NCI-H1436 treated with DMSO at 0.1 percent for 48 hours (cell line): ENCODE measurements at places on chromosomes 12 and 14.

DNA sequence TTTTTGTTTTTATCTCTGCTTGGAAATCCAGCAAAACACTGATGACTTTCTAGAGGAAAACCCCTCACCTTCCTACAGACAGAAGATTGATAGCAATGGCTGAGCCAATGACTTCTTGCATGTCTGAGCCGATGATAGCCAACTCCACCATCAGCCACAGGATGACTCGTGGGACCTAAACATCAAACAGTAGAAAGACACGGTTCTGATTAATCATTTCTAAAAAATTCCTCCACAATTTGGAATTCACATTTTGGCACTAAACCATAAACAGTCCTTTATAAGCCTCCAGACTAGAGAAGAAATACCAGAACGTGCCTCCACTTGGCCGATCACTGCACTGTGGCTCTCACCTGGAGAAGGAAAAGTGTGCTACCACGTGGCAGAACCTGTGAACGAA is 25.9 kb downstream of the SLC11A2 start:
- no peak for DNase-seq

DNA sequence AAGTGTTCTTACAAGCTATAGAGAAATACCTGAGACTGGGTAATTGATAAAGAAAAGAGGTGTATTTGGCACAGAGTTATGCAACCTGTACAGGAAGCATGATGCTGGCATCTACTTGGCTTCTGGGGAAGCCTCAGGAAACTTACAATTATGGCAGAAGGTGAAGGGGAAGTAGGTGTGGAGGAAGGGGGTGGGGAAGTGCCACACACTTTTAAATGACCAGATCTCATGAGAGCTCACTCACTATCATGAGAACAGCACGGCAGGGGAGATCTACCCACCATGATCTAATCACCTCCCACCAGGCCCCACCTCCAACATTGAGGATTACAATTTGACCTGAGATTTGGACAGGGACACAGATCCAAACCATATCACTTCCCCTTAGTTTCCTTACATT is 32.8 kb downstream of the TSHR start:
- no peak for DNase-seq

DNA sequence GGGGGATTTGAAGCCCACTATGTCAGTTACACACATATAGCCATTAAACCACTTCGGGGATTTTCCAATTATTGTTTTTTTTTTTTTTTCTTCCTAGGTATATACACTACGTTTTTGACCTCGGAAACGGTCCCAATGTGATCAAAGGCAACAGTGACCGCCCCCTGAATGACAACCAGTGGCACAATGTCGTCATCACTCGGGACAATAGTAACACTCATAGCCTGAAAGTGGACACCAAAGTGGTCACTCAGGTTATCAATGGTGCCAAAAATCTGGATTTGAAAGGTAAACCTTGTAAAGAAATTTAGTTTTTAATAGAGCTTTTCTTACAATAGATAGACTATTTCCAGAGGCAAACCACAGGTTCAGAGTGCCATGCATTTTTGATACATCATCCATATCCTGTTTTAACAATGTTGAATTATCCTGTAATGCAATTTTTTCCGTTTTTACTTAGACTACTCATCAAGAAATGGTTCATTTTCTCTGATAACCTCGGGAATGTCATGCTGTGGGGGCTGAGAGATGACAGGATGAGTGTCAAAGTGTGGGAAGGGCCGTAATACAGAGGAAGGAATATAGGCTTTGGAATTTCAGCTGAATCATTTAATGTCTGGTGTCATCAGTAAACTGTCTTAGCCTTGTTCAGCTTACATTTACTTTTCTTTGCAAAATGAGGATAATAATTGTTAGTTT is 797.1 kb downstream of the NRXN3 start:
- DNase-seq = no peak

DNA sequence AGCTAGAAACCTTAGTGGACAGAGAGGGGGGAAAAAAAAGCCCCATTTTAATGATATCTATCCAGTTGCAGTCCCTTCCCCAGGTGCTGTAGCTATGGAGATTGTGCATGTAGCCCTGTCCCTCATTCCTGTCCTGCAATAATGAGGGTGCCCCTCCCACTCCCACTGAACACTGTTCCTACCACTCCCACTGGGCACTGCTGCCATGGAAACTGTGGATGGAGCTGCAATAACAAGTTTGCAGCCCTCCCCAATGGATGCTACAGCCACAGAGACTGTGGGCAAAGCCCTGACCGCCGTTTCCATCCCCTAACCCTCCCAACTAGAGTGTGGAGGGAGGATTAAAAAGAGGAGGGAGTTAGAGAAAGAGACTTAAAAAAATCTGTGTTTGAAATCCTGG is 238.3 kb downstream of the FUT8 start:
- DNase-seq = no peak

- DNase-seq = no peak
These were observed 448.2 kb upstream of the TBX3 start for GRCh38 chr12:115132145-115132544.

GRCh38 chr14:47637753-47638152 is 37.7 kb downstream of the MDGA2 start:
- no peak for DNase-seq

DNA sequence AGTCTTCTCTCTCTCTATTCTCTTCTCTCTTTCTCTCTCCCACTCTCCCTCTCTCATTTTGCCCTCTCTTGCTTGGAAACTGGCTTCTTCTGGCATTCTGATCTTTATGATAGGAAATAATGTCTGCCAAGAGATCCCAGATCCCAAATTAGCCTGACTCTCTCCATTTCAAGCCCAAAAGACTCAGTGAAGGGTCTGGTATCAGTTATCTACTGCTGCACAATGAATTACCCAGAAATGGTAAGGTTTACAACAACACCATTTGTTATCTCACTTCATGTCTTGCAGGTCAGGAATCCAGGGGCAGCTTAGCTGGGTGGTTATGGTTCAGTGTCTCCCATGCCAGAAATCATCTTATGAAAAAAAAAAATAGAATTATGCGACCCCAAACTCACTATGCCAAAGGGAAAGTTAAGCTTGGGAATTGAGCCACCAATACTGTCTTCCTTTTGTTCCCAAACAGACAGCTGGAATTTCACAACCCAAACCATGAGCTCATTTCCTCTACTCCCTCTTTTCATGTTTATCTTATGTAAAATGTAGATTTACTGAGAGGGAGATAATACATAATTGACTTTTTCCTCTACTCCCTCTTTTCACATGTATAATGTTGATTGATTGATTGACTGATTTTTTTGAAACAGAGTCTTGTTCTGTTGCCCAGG is 67.8 kb upstream of the FICD start:
- no peak for DNase-seq

GRCh38 chr12:92432724-92433441 is 269.9 kb upstream of the PLEKHG7 start:
- no peak for DNase-seq

DNA sequence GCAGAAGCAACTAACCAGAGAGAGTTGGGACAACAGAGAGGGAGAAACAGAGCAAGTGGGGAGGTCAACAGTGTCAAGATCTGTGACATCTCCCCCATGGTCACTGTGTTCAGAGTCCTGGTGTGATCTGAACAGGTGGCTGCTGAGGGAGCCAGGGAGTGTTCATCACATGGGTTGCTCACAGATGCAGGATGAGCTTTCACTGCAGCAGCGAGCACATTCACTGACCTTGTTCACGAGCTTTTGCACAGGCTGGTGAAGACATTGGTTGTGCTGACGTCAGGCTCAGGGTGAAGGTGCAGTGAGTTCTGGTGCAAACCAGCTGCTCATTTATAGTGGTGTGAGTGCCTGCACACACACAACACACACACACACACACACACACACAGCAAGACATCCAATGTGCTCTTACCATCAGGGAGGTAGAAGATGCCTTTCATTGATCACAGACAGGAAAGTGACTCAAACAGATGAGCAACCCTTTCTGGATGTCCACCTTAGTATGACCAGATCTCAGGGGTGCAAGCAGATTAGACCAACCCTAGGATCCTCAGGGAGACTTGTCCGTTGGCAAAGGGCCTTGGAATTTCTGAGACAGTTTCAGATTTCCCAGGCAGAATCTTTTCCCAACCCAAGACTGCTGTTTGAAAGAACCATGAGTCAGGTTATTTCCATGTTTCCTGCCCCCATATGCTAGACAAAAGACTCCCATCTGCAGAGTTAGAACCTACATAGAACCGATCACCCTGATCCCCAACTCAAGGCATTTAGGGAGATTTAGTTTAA is 44.3 kb upstream of the OR10AD1 start:
- DNase-seq = no peak

DNA sequence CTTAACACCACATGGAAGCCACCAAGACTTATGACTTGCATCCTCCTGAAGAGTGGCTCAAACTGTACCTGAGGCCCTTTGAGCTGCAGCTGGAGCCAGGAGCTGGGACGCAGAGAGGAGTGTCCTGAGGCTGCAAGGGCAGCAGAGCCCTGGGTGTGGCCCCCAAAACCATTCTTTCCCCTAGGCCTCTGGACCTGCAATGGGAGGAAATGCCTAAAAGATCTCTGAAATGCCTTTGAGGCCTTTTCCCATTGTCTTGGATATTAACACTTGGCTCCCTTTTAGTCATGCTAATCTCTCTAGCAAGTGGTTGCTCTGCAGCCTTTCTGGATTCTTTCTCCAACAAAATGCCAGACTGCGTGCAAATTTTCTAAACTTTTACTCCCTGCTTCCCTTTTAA is 156.1 kb downstream of the SLC38A4 start:
- no peak for DNase-seq

DNA sequence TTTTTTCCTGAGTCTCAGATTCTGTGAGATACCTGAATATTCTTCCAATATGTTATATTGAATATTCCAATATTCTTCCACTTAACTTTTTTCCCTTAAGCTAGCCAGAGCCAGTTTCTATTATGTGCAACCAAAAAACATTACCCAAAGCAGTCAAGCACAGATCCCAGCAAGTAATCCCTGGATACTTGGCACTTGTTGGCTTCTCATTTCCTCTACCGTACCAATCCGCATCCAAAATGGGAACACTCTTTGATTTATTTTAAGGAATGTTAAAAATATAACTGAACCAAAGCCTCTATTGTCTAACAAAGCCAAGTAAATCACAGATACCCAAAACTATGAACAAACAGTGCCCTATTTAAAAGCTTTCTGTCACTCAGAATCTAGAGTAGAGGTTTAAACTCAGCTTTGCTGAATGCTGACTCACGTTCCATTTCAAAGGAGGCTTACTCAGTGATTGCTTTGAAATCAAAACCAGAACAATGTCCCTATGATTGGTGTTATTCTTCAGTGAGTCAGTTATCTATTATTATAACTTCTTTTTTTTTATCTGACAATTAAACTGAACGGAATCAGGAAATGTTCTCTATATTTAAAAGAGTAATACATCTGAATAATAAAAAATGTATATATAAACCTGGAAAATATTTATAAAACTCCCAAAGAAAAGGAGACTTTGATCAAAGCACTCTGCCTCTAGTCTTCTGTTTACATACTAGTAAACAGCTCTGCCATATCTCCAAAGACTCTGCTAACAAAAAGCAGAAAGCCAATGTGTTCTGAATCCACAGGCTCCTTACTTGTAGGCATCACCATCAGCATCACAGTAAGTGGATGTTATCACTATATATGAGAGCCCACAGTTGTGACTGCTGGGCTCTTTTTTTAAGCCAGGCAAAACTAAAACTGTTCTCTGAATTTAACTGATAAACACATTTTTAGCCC is 360.8 kb downstream of the CCDC91 start:
- no peak for DNase-seq

- no peak for DNase-seq
These were observed 51.8 kb upstream of the ESRRB start for GRCh38 chr14:76324133-76324532.

DNA sequence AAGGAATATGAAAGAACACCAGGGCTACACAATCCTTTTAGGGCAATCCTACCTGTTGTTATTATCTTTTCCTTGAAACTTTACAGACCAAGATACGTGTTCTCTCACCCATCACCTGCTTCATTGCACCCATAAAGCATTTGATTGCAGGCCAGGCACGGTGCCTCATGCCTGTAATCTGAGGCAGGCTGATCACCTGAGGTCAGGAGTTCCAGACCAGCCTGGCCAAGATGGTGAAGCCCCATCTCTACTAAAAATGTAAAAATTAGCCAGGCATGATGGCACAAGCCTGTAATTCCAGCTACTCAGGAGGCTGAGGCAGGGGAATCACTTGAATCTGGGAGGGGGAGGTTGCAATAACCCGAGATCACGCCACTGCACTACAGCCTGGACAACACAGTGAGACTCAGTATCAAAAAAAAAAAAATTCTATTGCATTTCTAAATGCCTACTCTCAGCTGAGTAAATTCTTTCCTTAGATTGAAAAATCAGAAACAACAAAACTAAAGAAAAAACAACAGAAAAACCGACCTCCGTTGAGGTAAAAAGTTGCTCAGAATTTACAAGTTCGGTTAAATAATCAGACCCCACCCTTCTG is 183.7 kb upstream of the TMEM132C start:
- no peak for DNase-seq

DNA sequence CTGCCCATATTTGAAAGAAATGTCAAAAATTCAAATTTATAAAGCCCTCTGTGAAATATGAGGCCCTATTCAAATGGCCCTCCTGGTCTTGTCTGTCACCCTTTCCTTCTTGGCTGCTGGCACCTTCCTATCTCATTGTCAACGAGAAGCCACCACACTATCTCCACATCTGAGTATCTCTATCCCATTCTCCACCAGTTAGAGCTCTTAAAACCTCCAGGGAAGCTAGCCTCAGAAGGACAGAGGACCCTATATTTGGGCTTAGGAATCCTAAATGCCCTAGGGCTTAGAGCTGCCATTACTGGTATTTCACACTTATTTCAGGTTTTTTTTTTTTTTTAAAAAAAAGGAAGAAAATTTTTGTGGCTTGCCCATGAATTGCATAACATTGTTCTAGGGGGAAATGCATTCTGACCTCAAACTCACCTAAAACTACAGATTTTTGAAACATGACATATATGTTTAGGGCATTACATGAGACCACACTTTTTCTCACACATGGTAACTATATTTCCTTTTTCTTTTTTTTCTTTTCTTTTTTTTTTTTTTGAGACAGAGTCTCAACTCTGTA is 25.0 kb downstream of the SLC25A21 start:
- no peak for DNase-seq
